ENCODE measurements at places on chromosomes 11 and 22. TPM values are rescaled to one million over a fixed set of nuclear protein-coding genes. Genes with fewer than 3 reads are reported as not detected.

DNA sequence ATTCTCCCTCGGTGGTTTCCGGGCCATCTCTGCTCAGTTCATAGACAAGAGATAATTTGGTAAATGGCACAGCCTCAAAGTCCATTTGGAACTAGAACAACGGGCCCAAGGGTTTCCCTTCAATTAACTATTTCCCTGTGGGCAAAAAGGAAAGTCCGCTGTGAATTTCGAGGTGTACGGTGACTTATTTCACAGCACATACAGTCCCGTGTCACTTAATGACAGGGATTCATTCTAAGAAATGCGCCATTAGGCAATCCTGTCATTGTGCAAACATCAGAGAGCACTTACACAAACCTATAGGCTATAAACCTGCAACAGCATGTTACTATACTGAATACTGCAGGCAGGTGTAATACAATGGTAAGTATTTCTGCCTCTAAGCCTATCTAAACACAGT, 551.6 kb downstream of the OPCML start:
- H3K27ac ChIP-seq, result no peak overlapping the region
- H3K36me3 ChIP-seq, result no peaks in the 10 kb centered on the region
- no peaks in the 10 kb centered on the region for H3K27me3 ChIP-seq

DNA sequence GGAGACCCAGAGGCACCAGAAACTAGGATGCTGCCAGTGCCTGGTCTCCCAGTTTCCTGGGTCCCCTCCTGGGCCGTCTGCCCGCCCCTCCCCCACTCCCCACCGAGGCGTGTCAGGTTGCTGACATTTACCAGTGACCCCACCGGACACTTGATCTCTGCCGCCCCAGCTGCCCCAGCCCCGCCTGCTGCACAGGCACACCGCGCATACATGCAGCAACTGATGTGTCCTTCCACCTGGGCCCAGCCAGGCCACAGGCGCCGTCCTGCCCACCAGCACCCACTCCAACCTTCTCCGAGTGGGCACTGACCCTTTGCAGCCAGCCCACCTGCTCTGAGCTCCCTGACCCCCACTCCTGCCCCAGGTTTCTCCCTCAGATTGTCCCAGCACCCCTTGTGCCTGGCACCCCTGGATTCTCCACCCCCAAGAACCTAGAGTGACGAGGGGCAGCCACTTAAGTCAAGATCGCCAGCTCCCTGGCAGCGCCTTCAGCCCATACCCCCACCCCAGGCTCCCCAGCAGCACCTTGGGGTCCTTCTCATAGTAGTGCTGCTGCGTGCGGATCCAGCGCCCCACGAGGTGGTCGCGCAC, 548 bp downstream of the PYGM start:
- no peak for DNase-seq
- no peak overlapping the region for H3K27ac ChIP-seq
- peaks cover 16% of the 10 kb centered on the region for H3K36me3 ChIP-seq

- no peak overlapping the region for H3K4me3 ChIP-seq
- H3K27me3 ChIP-seq, result no peaks in the 10 kb centered on the region
- DNase-seq, result peak; percentile 79
- peak overlapping the region; percentile 62 for H3K27ac ChIP-seq
Measured at GRCh38 chr11:19380375-19380774, 139.6 kb upstream of the E2F8 start.

GRCh38 chr11:14638561-14638960, 5.0 kb upstream of the PDE3B start:
- no peaks in the 10 kb centered on the region for H3K4me1 ChIP-seq
- peaks cover 29% of the 10 kb centered on the region for H3K27me3 ChIP-seq
- no peak overlapping the region for H3K4me3 ChIP-seq
- H3K36me3 ChIP-seq, result no peaks in the 10 kb centered on the region
- no peak overlapping the region for H3K27ac ChIP-seq
- DNase-seq, result no peak

MPZL3 gene
- 7.0 TPM for total RNA-seq

RPL27A gene
- 1,303 TPM for total RNA-seq

TSGA10IP gene
- total RNA-seq, result not detected

OR5P2 gene
- not detected for total RNA-seq

GSTT2B gene
- total RNA-seq, result 4.0 TPM

APOL4 gene
- total RNA-seq, result 2.6 TPM

NCR3LG1 gene
- 8.1 TPM for total RNA-seq
